ENCODE measurements at places on chromosomes 7 and 10.

GRCh38 chr7:73967832-73968290, 60.1 kb upstream of the ELN start:
- no peak for DNase-seq

- no peak for DNase-seq
These were observed 488.4 kb downstream of the ACTR3B start for GRCh38 chr7:153247926-153248325.

DNA sequence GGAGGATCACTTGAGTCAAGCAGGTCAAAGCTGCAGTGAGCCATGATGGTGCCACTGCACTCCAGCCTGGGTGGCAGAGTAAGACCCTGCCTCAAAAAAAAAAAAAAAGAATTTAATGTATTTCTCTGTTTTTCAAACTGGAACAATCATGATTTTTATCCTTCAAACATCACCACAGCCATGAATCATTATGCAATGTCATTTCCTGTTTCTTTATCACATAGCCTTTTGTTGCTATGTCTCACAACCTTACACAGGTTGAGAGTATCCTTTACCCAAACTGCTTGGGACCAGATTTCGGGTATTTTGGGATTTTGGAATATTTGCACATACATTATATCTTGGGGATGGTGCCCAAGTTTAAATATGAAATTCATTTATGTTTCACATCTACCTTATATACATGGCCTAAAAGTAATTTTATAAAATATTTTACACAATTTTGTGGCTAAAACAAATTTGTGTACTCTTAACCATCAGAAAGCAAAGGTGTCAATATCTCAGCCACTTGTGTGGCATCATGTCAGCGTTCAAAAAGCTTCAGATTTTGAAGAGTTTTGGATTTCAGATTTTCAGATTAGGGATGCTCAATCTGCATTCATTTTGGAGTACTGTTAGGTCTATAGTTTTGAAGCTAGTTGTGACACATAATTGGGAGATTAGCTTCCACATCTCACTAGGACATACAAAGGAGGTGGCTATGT, 8.2 kb downstream of the NT5C3A start:
- no peak for DNase-seq

- DNase-seq: no peak
These were observed 67.8 kb downstream of the GSAP start for GRCh38 chr7:77348371-77348813.

GRCh38 chr7:69633122-69633831, 35.0 kb downstream of the AUTS2 start:
- no peak for DNase-seq
